ENCODE measurements at places on chromosomes 1 and 21. TPM values are rescaled to one million over a fixed set of nuclear protein-coding genes. Genes with fewer than 3 reads are reported as not detected.

GRCh38 chr1:213325482-213325881 lies 274.4 kb downstream of the RPS6KC1 start:
- no peak for ATAC-seq

DNA sequence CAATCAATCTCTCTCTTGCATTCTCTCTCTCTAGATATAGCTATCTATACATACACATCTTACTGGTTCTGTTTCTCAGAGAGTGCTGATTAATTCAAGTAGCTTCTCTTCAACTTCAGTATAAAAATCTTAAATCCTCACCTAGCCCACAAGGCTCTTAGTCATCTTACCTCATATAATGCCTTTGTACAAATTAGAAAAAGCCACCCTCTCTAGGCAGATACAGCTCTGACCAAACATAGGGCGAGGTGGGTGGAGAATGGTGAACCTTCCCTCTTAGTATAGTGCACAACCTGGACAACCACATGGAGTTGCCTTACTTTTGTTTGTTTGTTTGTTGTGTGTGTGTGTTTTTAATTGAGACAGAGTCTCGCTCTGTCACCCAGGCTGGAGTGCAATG lies 5.1 kb upstream of the INAVA start:
- ATAC-seq: no peak

- ATAC-seq: no peak
These were observed 11.5 kb downstream of the SH3BGRL3 start for GRCh38 chr1:26291433-26291832.

GRCh38 chr1:202105571-202106339 lies 17.0 kb upstream of the GPR37L1 start:
- ATAC-seq: peak; percentile 87

DNA sequence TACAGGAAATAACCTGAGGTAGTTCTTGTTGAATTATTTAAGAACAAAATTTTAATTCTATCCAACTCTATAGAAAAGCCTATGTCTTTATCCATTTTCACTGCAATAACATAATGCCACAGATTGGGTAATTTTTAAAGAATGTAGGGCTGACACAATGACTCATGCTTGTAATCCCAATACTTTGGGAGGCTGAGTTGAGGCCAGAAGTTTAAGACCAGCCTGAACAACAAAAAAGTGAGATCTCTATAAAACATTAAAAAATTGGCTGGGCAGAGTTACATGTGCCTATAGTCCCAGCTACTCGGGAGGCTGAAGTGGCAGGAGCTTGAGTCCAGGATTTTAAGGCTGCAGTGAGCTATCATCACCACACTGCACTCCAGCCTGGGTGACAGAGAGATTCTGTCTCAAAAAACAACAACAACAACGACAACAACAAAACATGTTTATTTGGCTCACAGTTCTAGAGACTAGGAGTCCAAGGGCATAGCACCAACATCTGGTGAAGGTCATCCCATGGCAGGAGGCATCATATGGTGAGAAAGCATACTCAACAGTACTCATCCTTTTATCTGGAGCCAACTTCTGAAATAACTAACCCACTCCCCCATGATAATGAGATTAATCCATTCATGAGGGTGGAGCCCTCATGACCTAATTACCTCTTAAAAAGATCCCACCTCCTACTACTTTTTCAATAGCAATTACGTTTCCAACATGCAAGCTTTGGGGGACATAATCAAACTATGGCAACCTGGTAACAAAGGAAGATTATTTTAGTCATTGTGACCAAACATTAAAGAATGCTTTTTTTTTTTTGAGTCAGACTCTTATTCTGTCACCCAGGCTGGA lies 59.6 kb downstream of the ABL2 start:
- ATAC-seq: no peak

GRCh38 chr1:43539726-43540434 lies 9.2 kb downstream of the PTPRF start:
- no peak for ATAC-seq

DNA sequence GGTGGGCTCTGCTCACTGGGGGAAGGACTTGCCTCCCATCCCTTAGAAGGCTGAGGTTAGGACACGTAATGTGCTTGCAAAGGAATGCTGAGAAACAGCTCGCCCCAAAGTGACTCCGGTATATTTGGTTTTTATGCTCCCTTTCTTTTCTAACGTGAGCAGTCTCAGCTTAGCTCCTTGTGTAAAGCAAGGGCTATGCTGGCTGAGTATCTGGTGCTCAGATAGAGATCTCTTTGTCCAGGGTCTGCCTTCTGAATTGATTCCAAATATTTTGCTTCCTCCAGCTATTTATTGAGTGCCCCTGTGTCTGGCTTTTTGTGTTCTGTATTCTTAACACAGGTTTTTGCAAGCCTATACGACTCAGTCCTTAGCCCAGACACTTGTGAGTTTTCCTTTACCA lies 94.5 kb upstream of the ARTN start:
- no peak for ATAC-seq

DNA sequence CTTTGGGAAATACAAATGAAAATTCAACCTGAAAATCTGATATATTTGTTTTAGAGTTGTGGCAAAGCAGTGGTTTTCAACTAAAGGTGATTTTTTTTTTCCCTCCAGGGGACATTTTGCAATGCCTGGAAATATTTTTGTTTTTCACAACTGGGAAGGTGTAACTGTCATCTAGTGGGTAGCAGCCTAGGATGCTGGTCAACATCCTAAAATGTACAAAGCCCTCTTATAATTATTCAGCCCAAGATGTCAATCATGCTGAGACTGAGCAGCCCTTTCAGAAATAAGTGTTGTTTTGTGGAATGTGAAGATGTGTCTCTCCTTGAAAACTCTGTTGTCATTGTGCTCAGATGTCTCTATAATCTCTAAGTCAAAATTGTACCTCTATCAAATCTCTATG lies 95.2 kb upstream of the NCAM2 start:
- ATAC-seq: no peak

- ATAC-seq: no peak
These were observed 307.8 kb upstream of the USP25 start for GRCh38 chr21:15421947-15422346.

DNA sequence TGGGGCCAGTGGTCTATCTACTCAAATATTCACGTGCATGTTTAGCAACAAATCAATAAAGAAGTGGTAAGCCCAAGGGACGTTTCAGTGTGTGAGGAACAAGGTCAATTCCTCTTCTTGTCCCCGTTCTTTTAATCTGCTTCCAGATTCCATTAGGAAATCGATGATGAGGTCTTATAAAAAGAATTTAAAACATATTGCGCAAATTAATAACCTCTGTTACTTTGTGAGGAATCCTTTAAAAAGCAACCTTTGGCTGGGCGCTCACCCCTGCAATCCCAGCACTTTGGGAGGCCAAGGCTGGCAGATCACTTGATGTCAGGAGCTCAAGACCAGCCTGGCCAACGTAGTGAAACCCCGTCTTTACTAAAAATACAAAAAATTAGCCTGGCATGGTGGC lies 113.0 kb upstream of the TMPRSS2 start:
- ATAC-seq: no peak

- no peak for ATAC-seq
These were observed 9.5 kb upstream of the ASCL5 start for GRCh38 chr1:201136355-201137023.

GRCh38 chr1:60487565-60488345 lies 414.2 kb upstream of the C1orf87 start:
- ATAC-seq: no peak

DNA sequence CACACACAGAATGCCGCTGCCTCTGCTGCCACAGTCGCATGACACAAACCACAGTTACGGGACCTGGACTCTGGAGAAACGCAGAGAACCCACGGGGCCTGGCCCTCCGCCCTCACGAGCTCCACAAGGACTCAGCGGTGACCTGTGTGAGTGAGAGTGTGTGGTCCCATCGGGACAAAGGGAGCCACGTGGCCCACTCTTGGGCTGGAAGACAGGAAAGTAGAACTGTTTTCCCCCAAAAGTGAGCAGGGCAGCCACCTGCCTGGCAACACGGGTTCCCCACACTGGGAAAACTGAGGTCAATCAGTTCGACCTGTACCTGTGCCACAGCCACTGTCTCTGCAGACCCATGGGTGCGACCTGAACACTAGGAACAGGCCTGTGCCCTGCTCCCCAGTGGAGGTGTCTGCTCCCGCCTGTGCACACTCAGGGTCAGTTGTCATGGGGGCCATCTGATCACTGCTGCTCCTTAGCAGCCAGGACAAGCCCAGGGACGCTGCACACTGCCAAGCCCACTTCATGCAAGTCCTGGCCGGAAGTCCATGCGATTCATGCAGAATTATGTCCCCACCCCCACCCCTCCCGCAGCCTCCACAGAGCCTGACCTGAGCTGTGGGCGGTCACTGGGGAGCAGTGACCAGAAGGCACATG lies 54.4 kb upstream of the ADARB1 start:
- no peak for ATAC-seq

- no peak for ATAC-seq
These were observed 7.0 kb upstream of the KCNJ15 start for GRCh38 chr21:38249696-38250278.

GRCh38 chr1:219385787-219386427 lies 212.2 kb downstream of the LYPLAL1 start:
- peak; percentile 91 for ATAC-seq

- ATAC-seq: no peak
These were observed 17.3 kb downstream of the GBP1 start for GRCh38 chr1:89047734-89048133.

- ATAC-seq: peak; percentile 94
These were observed 202.1 kb downstream of the NCAM2 start for GRCh38 chr21:21200103-21200938.

- no peak for ATAC-seq
These were observed 50.2 kb downstream of the LPAR3 start for GRCh38 chr1:84842748-84843231.

DNA sequence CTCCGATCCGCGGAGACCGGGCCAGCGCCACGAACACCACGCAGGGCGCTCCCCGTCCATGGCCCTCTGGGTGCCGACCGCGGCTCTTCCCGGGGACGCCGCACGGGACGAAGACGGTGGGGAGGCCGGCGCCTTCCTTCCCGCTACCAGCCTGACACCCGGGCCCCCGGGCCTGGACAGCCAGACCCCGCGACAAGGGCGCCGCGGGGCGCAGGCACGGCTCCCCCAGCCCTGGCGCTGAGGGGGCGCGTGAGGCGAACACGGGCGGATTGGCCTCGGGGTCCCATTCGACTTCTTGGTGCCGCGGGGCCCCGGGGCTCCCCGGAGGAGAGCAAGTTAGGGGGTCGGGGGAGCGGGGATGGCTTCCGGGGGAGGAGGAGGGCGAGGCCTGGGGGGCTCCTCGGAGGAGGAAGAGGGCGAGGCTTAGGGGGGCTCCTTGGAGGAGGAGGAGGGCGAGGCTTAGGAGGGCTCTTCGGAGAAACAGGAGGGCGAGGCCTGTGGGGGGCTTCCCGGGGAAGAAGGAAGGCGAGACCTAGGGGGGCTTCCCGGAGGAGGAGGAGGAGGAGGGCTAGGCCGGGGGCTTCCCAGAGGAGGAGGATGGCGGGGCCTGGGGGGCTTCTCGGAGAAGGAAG lies 537 bp upstream of the KLHL17 start:
- ATAC-seq: no peak

DNA sequence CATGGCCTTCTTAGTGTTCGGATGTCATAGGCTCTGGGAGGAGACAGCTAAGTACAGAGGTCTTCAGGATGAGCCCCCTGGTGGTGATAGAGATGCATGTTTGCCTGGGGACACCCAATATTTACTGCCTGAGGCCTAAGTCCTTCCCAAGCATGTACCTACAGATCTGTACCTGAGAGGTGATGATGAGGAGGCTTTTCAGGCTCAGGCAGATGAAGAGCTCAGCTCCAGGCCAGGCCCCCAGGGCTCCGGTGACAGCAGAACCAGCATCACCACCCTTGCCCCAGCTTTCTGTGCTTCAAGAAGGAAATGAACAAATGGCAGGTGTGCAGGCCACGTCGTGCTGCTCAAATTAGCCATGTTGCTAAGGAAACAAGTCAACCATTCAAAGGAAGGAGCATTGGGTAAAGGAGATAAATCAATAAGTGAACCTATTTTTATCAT lies 21.1 kb downstream of the CACNA1E start:
- peak; percentile 44 for ATAC-seq

DNA sequence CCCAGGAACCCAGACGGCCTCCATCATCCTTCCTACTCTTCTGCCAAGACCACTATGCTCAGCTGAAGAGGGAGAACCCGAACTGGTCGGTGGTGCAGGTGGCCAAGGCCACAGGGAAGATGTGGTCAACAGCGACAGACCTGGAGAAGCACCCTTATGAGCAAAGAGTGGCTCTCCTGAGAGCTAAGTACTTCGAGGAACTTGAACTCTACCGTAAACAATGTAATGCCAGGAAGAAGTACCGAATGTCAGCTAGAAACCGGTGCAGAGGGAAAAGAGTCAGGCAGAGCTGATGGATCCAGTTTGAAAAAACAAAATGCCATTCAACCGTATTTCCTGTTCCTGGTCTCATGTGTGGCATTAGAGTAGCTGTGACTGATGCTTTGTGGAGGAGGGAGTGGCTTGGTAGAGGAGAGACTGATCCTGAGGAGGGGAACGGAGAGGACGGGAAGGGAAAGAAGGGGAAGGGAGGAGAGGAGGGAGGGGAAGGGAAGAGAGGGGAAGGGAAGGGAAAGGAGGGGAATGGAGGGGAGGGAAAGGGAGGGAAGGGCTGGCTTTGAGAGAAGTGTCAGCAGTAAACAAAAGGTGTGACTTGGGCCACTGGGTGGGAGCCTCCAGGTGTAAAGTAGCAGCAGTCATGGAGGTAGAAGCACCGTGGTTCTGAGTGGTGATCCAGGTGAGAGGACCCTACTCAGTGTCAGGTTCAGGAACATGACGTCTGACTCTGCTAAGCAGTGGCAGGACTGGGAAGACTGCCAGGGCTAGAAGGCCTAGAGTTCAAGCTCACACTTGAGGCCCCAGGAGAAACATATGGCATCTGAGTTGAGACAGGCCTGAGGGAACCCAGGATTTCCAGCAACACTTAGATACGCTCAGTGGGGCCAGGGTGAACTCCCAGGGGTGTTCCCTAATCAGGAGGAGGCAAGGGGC lies 846 bp downstream of the HMGB4 start:
- no peak for ATAC-seq

- no peak for ATAC-seq
These were observed 53.4 kb upstream of the RPL11 start for GRCh38 chr1:23638188-23638619.

DNA sequence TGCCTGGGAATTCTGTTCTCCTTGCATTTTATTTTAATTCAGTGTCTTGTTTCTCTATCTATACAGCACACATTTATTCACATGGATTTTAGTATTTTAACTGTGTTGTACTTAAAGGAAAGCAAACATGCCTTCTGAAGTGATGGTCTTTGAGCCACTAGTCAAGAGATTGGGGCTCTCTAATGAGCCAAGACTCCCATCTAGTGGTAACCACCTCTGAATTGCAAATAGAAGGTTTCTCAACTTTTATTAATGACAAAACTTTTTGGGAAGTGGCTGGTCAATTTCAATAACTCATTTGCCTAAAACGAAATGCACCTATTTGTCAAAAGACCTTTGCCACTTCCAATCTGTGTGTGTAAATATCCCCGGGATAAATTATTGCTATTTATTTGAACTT lies 199.6 kb downstream of the LTN1 start:
- ATAC-seq: peak; percentile 36

Gene CBR1
- 45.1 TPM for total RNA-seq

Gene OPTC
- total RNA-seq: not detected

Gene RASAL2
- 23.2 TPM for total RNA-seq

Gene SETDB1
- total RNA-seq: 52.6 TPM

Gene SPRR2G
- not detected for total RNA-seq

Gene CNKSR1
- 0.67 TPM for total RNA-seq

Gene MFSD2A
- 48.6 TPM for total RNA-seq

Gene SMYD2
- total RNA-seq: 43.7 TPM

Gene AMPD1
- total RNA-seq: not detected

All from motor neuron (in vitro differentiated cells).